SIG-M5 (cell line): ENCODE measurements at places on chromosomes 7 and 10.

DNA sequence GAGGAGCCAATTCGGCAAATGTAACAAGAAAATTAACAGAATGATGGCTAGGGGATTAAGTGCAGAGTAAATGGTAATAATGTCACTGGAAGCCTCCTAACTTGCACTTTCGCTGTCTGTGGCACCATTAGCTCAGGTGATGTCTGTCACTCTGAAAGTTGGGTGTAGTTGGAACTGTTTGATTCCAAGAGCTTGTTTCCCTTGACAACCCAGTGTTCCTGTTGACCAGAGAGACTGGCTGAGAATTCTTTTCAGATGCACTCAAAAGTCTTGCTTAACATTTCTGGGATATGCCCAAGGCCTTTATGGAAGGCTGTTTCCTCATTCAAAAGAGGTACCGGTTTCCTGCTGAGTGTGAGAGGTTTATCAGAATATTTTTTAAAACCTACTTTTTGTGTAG lies 49.6 kb downstream of the PLPP4 start:
- DNase-seq, result no peak

GRCh38 chr7:14305233-14305866 lies 315.9 kb upstream of the ETV1 start:
- DNase-seq, result no peak

- no peak for DNase-seq
Observed at GRCh38 chr7:47453093-47454061, 128.5 kb downstream of the TNS3 start.

DNA sequence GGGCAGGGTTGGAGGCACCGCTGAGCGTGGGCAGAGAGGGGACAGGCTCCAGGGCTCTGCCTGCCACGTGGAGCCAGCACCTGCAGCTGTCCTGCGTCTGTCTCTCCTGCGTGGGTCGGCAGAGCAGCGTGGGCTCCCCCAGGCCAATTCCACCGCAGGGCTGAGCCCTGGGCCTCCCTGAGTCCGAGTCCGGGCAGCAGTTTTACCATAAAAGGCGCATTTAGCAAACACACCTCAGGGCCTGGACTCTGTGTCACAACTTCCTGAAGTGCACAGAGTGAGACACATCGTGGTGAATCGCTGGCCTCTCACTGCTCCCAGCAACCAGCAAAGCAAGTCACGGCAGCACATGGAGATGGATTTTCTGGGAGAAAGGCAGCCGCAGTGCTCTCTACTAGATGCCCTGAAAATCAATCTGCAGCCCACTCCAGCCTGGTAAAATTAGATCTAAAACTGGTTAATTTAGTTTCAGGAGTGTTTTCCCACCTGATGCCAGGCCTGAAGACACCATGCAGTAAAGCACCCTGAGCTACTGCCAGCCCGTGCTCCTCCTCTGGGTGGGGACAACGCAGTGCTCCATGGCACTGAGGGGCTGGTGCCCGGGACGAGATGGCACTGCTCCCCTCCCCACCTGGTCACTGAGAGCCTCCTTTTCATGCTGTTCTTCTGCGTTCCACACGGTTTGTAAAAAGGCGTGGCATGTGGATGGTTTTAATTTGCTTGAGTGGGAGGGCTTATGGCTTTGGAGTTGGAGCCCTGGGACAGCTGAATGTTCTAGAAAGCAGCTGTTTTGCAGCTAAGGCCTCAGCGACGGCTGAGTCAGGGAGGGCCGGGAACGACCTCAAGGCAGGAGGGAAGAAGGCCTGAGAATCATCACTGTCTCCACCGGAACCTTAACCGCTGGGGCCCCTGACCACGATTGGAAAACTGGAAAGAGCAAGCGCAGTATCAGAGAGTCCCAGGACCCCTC lies 336.9 kb downstream of the ADARB2 start:
- no peak for DNase-seq

GRCh38 chr7:71286336-71286735 lies 154.4 kb downstream of the GALNT17 start:
- DNase-seq, result no peak

DNA sequence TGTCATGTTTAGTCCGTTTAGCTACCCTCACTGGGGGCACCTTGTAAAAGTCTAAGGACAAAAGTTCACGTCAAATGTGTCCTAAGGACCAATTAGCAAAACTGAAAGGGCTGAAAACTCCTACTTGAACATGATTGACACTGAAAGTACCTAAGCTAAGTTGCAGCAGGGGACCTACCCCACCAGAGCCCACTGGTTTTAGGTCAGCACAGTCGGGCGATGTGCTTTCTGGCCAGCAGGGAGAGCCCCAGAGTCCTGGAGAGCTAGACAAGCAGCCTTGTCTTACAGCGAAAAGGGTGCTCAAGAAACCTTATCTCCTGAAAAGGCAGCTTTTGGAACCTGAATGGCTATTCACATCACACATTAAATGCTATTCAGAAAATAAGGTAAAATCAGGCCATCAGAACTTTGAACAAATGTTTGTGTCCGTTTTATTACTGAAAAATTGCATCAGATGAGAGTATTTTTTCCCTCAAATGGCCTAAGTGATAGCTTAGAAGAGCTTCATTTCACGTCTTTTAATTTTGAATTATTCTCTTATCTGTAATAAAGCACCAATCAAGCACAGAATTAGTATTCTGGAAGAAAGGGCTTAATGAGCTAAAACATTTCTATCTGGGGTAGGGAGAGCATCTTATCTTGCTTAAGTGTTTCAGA lies 52.2 kb upstream of the MKI67 start:
- DNase-seq, result no peak

GRCh38 chr10:99674762-99675161 lies 15.5 kb downstream of the ENTPD7 start:
- no peak for DNase-seq

- DNase-seq, result no peak
Observed at GRCh38 chr10:114157912-114158311, 16.1 kb downstream of the CCDC186 start.

DNA sequence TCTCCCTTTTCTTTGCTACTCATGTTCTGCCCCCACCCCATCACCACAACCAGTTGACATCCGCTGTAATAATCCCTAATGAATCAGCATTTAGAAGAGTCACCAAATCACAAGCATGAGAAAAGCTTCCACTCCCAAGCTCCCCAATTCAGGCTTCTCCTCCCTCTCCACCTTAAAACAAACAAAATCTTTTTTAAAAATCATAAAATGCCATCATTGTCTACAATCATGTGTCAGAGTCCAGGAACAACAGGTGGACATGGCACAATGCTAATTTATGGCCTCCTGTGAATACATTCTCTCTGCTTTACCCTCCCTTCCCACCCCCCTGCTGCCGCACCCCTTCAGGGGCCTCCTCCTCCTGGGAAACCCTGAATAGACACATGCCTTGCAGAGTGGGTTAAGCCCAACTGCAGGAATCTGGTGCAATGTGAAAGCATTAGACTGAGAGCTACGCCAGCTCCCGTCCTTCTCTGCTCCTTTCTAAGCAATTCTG lies 3.7 kb downstream of the LRRC4 start:
- no peak for DNase-seq

- no peak for DNase-seq
Observed at GRCh38 chr7:157627033-157627432, 290.2 kb downstream of the DNAJB6 start.

DNA sequence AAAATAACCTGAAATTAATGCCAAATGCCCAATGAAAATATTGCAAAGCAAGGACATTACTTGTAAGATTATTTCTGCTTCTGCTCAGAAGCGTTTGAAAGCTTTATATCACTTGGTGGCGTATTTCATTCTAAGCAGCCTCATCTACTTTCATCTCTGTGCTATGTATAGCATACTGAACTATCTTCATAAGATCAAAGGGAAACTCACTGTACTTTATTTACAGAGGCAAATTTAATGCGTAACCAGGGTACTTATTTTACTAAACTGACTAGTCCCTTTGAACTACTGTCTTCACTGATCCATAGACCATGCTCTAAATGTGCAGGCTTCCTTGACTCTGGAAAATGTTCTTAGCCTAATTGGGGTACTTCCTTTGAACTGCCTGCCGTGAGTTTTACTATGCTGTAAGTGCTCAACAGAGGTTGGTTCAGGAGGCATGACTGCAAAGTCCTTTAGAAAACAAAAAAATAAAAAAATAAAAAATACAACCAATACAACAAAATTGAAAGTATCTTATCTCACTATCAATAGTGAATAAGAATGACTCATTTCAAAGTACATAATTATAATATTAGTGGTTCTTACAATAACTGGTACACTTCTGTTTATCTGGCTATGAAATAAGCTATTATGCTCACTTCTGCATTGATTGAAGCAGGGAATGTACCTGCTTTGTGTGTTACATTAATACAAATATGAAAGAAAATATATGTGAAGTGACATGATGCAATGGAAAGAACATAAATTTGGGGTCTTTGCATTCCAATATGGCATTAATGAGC lies 41.0 kb upstream of the TSPAN12 start:
- no peak for DNase-seq

DNA sequence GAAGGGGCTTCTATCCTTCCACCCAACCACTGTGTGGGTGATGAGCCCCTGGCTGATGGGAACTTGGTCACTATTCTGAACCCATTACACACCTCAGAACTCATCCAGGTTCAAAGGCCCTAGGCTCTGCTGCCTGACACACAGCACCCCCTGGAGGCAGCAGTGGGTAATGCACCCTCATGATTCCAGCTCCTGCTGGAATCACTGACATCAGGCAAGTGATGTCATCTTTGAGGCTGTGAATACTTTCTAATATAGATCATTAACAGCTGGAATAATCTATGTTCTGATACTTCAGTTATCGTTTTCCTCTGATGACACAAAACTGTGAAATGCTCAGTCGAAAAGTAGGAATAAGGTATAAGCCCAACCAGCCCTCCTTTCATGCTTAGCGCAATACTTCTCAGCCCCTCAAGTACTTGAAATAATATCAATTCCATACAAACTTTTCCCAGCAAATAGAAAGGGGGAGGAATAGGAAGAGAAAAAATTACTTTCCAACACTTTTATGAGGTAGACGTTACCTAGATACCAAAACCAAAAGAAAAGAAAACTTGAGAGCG lies 7.5 kb upstream of the RBP3 start:
- DNase-seq, result no peak

- DNase-seq, result no peak
Observed at GRCh38 chr7:69517985-69518704, 80.1 kb upstream of the AUTS2 start.

DNA sequence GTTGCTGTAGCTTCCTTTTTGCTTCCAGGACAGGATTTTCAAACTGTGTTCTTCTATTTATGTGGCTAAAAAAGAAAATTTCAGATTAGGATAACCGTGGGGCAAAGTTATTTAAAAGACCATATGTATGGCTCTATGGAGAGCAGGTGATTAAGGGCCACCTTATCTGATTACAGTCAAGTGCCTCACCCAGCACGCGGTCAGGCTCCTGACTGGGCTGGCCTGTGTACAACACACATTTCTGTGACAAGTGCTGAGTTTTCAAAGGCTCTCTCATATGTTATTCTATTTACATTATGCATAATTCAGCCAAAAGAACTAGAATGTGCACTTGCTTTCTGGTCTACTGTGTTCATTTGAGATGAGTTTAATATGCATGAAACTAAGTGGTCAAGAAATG lies 547.4 kb downstream of the PHTF2 start:
- no peak for DNase-seq

DNA sequence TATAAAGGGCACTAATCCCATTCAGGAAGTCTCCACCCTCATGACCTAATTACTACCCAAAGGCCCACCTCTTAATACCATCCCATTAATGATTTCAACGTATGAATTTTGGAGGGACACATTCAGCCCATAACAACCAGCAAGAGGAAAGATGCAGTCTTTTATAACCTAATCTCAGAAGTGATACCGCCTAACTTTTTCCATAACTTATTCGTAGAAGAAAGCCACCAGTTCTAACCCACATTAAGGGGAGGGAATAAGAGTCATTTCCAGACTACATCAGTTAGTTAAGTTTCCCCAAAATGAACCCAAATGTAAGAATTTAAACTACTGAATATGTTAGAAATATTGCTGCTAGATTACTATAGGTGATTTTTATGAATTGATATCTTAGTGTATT lies 32.1 kb upstream of the LHFPL3 start:
- DNase-seq, result no peak

DNA sequence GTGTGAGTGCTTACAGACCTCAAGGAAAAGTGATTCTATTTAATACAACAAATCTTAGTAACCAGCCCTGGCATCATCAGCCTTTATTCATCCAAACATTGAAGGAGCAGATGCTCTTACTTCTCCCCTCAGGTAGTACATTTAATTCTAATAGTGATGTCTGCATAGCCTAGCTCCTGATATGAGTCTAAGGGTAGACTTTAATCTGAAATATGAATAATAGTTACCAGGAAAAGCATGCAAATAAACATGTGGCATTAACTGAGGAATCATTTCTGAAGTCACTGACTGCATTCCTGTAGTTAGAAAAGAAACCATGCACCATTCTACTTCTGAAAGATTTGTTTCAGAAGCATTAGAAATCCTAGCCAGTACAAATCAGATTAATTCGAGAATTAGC lies 25.7 kb upstream of the LMBR1 start:
- DNase-seq, result no peak

DNA sequence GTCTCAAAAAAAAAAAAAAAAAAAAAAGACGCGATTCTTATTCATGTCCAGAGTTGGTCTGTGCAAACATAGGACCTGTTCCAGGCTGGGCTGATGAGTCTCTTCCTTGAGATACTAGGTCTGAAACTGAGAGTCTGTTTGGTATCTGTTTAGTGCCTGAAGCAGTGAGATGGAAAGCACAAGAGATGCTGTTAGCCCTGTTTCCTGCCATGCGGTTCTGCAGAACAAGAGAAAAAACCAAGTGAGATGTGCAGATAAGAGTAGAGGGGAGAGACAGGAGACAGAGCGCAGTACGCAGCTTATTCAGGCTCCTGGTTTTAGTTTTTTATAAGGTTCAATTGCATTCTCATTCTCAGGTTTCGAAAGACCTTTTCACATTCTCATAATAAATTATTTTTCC lies 85.8 kb upstream of the PRKCQ start:
- DNase-seq, result no peak

DNA sequence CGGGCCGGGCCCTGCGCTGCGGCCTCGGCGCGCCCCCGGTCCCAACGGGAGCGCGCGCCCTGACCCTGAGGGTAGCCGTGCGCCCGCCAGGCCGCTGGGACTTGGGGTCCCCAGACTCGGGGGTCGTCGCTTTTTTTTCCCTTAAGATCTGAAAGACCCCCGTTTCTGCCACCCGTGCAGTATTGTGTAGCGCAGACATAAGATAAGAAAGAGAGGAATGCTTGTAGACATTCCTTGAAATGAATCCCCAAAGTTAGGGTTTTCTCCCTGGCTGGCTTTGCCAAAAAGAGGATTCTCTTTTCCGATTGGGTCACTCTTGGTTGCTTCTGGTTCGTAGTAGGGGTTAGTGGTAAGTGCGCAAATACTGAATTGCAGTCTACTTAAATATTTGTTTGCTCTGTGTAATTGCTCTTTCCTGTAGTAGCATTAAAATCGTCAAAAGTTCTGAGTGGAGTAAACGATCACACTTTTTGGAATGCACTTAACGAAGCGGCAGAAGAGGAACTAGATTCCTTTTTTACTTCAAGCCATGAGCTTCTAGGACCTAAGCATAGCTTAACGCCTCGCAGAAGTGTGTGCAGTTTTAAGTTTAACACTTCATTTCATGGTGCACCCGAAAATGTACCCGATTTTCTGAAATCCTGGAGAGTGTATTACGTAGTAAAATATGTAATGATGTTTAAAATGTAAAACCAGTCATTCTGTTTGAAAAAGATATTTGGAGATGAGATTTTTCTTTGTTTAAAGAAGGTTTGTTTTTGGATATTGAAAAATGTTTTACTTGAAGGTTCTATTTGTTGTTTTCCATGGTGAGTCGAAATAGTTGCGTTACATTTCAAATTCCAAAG lies 1.3 kb downstream of the CUL1 start:
- DNase-seq, result no peak

GRCh38 chr7:31816810-31817209 lies 129.8 kb downstream of the PPP1R17 start:
- no peak for DNase-seq
